ENCODE measurements at places on chromosomes 13 and 19. TPM values are rescaled to one million over a fixed set of nuclear protein-coding genes. Genes with fewer than 3 reads are reported as not detected.
A peak's percentile ranks its signal among the peaks of the same experiment; 100 is the strongest.

The IZUMO2 gene
- not detected for total RNA-seq

DNA sequence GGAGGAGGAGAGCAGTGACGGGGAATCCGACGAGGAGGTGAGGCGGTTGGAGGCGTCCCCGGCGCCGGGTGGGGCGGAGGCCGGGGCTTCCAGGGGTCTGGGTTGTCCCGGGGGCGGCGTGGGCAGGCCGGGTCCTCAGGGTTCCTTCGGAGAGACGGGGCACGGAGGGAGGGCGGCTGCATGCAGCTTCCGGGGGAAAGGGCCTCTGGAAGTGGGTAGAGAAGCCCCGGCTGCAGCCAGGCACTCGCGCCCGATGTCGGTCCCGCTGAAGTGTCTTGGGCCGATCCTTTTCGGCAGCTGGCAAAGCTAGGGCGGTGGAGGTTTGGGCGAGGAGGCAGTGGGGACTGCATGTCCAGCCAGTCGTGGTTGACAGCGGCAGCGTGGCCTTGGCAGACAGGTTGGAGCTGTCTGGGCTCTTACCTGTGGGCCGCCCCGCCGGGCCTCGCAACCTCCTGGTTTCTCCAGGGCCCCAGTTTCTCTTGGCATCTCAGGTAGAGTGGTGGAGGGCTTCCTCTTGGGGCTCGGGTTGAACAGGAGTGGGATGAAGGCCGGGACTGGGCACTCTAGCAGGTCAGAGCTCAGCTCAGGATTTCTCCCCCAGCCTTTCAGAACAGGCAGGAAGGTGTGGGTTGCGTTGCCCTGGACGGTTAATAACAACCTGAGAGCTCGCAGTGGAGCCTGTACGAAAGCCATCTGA, 690 bp downstream of the KMT2B start:
- no peaks in the 10 kb centered on the region for H3K27me3 ChIP-seq
- peak overlapping the region; percentile 91 for H3K27ac ChIP-seq
- peak; percentile 93 for DNase-seq
- peak overlapping the region; percentile 64 for H3K4me3 ChIP-seq
- H3K4me1 ChIP-seq, result peaks cover 21% of the 10 kb centered on the region
- peaks cover 28% of the 10 kb centered on the region for H3K36me3 ChIP-seq

The VSIG10L gene
- total RNA-seq, result 1.5 TPM

- H3K4me3 ChIP-seq, result no peak overlapping the region
- no peak for DNase-seq
- H3K27ac ChIP-seq, result no peak overlapping the region
Observed at GRCh38 chr19:58379246-58379645, 1.6 kb downstream of the ZNF837 start.

The SULT2A1 gene
- total RNA-seq, result not detected

The CBY2 gene
- not detected for total RNA-seq

The MAMSTR gene
- 1.3 TPM for total RNA-seq

DNA sequence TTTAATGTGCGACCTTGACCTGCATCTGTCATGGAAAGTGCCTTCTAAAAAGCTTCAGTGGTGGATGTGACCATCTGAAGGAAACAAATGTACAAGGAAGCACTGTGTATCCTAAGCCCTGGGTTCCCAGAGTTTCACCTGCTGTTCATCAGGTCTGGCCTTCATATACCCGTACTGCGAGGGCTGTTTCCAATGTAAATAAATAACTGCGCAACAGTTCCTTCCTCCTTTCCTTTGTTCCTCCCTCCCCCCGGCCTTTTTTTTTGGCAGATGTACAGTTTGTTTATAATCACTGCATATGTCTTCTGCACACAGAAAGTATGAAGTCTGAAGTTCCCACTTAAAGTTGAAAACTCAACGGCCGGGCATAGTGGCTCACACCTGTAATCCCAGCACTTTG, 5.2 kb downstream of the FAAP24 start:
- no peak overlapping the region for H3K4me3 ChIP-seq
- no peak for DNase-seq
- no peak overlapping the region for H3K27ac ChIP-seq
- H3K36me3 ChIP-seq, result no peaks in the 10 kb centered on the region
- H3K4me1 ChIP-seq, result peaks cover 10% of the 10 kb centered on the region
- no peaks in the 10 kb centered on the region for H3K27me3 ChIP-seq

DNA sequence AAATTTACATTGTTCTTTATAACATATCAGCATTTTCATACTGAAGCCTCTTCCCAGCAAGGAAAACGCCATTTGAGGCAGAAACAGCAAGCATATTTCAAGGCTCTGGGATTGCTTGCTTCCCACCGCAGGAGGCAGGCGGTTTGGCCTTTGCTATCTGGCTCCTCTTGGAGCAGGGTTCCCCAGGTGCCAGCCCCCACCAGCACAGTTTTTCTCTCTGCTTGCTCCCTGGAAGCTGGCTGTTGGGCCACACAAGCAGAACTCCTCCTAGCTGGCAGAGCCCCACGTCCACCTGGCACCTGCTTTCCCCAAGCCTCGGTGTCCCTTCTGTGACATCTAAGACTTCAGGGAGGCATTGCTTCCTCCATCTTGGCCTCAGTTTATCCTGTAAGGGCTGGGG, 16.7 kb downstream of the GATAD2A start:
- H3K27ac ChIP-seq, result no peak overlapping the region
- H3K27me3 ChIP-seq, result no peaks in the 10 kb centered on the region
- no peak overlapping the region for H3K4me3 ChIP-seq
- H3K36me3 ChIP-seq, result no peaks in the 10 kb centered on the region
- H3K4me1 ChIP-seq, result peaks cover 64% of the 10 kb centered on the region

GRCh38 chr19:58326914-58327726, at the start of gene ZSCAN22:
Gene ZSCAN22 (plus strand): TSS chr19:58326994. CDS start chr19:58334803, 7,809 bp downstream.
- H3K4me3 ChIP-seq, result peak within 1 kb of the TSS; percentile 89
- no peaks in the 10 kb centered on the region for H3K27me3 ChIP-seq
- peak; percentile 98 for DNase-seq

- no peak overlapping the region for H3K27ac ChIP-seq
- no peaks in the 10 kb centered on the region for H3K27me3 ChIP-seq
- no peaks in the 10 kb centered on the region for H3K36me3 ChIP-seq
- no peaks in the 10 kb centered on the region for H3K4me1 ChIP-seq
Observed at GRCh38 chr13:81275666-81276258, 934.8 kb upstream of the SPRY2 start.

DNA sequence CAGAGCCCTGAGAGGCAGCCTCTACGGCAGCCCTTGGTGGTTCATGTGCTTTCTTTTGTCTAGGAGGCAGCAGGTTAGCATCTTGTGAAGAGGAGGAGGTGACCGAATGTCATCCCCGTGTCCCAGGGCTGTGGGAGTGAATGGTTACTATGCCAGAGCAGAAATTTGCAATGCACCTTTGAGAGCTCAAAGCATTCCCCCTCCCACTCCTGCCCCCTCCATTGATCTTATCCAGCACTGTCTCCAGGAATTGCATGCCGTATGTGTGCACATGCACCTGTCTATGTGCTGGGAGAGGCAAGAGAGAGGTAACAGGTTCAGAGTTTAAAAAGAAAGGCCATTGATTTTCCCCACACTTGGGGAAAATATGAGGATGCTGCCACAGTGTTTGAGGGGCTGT, 10.2 kb downstream of the RASL11A start:
- H3K4me1 ChIP-seq, result no peaks in the 10 kb centered on the region
- no peaks in the 10 kb centered on the region for H3K36me3 ChIP-seq
- no peak for DNase-seq
- no peak overlapping the region for H3K27ac ChIP-seq
- H3K27me3 ChIP-seq, result no peaks in the 10 kb centered on the region

- H3K4me3 ChIP-seq, result no peak overlapping the region
- no peaks in the 10 kb centered on the region for H3K36me3 ChIP-seq
- no peak overlapping the region for H3K27ac ChIP-seq
- peaks cover 3% of the 10 kb centered on the region for H3K4me1 ChIP-seq
- no peaks in the 10 kb centered on the region for H3K27me3 ChIP-seq
Observed at GRCh38 chr19:43457809-43458208, 7.6 kb downstream of the LYPD3 start.

- DNase-seq, result no peak
- no peak overlapping the region for H3K27ac ChIP-seq
- H3K27me3 ChIP-seq, result no peaks in the 10 kb centered on the region
- H3K36me3 ChIP-seq, result no peaks in the 10 kb centered on the region
- no peak overlapping the region for H3K4me3 ChIP-seq
Observed at GRCh38 chr19:32196690-32197420, 148.6 kb upstream of the ZNF507 start.

The CCDC124 gene
- 77.5 TPM for total RNA-seq

GRCh38 chr13:37709318-37709717, 110.8 kb upstream of the POSTN start:
- H3K4me1 ChIP-seq, result no peaks in the 10 kb centered on the region
- no peak overlapping the region for H3K27ac ChIP-seq
- H3K27me3 ChIP-seq, result no peaks in the 10 kb centered on the region
- no peak overlapping the region for H3K4me3 ChIP-seq
- no peaks in the 10 kb centered on the region for H3K36me3 ChIP-seq
- DNase-seq, result no peak
